SK-N-MC (cell line): ENCODE measurements at places on chromosomes 2 and 18.
A peak's percentile ranks its signal among the peaks of the same experiment; 100 is the strongest.

DNA sequence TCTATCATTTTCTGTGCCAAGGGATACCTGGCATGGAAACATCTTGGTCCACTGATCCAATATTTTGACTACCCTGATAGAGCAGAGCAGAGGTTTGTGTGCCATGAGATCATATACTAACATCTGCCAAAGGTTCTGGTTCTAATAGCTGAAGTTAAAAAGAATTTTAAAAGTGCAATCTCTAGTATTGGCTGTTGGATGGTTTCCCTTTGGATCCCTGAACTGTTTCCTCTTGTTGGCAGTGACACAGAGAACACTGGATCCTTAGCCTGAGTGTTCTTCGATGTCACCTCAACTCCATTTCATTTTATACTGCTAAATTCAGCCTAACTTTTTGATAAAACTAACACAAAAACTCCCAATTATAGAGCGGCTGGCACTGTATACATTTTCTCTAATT is 169.3 kb upstream of the FBXO11 start:
- DNase-seq = no peak

DNA sequence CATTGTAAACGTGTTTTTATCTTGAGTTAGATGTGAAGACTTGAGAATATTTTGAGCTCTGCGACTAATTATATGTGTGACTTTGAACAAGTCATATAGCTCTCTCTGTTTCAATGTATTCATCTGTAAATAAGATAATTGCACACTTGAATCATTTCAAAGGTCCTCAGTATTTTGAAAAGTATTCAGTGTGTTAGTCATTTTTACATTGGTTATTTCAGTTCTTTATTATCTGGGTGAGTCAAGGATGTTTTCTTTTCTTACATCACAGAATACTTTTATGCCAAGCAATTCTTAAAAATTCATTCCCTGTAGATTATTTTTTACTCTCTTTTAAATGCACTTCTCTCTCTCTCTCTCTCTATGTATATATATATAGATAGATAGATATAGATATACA is 1098.0 kb upstream of the ZEB2 start:
- DNase-seq = no peak

DNA sequence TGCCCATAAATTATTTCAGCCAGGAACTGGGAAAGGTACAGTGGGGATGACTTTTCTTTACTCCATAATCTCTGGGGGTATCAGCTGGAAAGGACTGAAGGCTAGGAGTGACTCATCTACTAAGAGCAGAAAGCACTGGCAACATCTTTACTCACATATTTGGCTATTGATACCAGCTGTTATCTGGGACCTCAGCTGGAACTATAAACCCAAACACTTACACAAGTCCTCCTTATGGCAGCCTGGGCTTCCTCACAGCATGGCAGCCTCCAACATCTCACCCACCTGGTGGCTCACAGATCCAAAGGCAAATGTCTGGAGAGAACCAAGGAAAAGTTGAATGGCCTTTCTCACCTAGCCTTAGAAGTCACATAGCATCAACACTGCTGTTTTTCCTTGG is 379.0 kb upstream of the RND3 start:
- DNase-seq = no peak

DNA sequence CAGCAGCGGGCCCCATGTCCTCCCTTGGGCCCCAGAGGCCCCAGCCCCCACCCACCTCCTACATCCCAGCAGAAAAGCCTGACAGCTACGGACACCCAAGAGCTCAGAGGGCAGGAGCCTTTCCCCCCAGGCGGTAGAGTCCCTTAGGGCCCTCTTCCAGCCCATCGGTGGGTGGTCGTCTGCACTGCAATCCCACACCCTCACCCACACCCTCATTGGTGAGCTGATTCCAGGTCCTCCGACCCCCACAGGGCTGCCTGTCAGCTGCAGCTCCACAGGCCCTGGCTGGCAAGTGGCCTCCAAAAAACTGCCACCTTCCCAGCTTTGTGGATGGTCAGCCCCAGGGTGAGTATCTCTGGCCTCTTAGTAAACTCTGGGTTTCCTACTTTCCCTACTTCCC is 10.5 kb downstream of the TCF23 start:
- DNase-seq = no peak

DNA sequence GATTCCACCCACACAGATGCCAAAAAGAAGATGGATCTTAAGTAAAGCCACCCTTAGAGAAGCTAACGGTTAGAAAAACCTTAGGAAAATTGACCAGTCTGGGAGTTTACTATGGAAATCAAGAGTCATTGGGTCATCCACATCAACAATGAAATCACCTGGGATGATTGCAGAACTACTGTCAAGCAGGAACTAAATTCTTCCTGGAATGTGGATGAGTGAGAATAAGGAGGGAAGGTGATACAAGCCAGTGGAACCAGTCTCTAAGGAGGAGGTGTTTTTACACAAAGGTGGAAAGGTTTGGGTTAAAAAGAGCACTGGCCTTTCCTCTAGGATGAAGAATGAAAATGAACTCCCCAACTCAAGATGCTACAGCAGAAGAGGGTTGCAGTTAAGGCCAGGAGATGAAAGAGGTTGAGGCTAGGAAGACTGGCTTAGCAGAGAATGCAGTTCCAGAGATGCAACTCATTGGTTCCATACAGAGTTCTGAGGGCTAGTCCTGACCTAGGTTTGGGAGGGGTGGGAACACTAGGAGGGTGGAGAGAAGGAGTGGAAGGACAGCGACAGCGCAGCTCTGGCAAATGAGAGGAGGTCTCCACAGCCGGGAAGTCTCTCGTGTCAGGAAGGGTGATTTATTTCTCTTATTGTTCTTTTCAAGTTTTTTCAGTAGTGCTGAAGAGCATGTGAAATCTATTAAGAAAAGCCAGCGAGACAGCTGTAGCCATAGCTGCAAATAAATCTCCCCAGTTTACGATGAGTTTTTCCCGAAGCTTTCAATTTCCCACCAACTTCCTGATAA is 27.7 kb upstream of the KDM3A start:
- peak; percentile 44 for DNase-seq

DNA sequence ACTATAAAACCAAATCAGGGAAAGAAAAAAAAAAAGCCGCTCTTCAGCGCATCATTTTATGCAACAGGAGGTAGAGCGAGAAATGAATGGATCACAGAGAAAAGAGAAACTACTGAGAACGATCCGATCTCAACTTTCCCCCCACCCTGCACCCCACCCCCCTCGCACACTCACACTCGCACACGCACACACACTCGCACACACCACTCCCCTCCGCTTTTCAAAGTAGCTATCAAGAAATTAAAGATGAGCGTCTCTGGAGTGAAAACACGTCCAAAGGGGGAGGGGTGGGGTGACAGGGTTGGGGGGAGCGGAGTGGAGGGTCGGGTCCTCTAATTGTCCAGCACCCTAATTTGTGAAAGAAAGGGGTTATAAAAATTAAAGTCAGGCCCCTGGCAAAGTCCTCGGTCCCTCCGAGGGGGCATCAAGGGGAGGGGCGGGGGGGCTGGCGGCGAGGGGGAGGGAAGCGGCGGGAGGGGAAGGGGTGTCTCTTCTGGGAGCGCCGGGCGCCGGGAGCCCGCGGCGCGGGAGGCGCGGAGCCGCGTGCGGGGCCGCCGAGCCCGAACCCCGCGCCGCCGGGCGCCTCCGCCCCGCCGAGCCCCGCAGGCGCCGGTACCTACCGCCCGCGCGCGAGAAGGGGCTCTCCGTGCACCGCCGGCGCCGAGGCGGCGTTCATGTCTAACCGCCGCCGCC is 428 bp downstream of the TCF4 start:
- DNase-seq = no peak

DNA sequence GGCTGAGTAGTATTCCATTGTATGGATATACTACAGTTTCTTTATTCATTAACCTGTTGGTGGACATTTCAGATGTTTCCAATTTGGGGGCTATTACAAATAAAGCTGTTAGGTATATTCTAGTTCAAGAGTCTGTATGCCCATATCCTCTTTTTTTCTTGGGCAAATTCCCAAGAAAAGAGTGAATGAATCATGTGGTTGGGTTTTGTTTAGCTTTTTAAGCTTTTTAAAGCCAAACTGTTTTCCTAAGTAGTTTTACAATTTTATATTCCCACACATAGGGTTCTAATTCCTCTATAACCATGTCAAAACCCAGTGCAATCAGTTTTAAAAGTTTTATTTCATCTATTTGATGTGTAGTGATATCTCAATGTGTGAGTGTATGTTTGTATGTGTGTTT is 44.9 kb upstream of the BAZ2B start:
- DNase-seq = no peak

- no peak for DNase-seq
Measured at GRCh38 chr18:49055754-49056172, 105.0 kb upstream of the SMAD7 start.

DNA sequence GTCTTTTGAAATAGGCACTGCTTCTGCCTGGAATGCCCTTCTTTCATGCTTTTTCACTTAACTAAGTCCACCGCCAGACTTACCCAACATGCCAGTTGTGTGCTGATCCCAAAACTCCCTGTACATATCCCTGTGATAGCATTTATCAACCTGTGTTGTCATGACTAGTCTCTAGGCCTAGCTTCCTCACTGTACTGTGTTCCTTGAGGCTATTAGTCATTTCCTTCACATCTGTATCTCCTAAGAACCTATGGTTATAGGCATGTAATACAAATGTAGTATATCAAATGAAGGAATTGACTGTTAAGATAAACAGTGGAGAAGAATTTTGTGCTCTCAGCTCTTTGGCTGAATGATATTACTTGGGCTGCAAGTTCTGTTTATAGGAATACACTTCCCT is 184.3 kb downstream of the CYRIA start:
- DNase-seq = no peak

GRCh38 chr2:88765154-88765888 is 73.8 kb downstream of the RPIA start:
- DNase-seq = no peak

- DNase-seq = no peak
Measured at GRCh38 chr18:73684647-73685046, 463.0 kb downstream of the FBXO15 start.
